ENCODE measurements at places on chromosomes 11 and 22.
A peak's percentile ranks its signal among the peaks of the same experiment; 100 is the strongest.

GRCh38 chr22:42080287-42080686 lies 787 bp downstream of the SMDT1 start:
- DNase-seq, result peak; percentile 65

- no peak for DNase-seq
These were observed 258.5 kb upstream of the PDGFD start for GRCh38 chr11:104422324-104422944.

- DNase-seq, result no peak
These were observed 44.4 kb downstream of the DCDC1 start for GRCh38 chr11:31325160-31325559.

GRCh38 chr11:114047327-114047726 lies 12.2 kb upstream of the ZBTB16 start:
- no peak for DNase-seq

GRCh38 chr11:123272565-123272964 lies 77.5 kb upstream of the CLMP start:
- DNase-seq, result no peak

DNA sequence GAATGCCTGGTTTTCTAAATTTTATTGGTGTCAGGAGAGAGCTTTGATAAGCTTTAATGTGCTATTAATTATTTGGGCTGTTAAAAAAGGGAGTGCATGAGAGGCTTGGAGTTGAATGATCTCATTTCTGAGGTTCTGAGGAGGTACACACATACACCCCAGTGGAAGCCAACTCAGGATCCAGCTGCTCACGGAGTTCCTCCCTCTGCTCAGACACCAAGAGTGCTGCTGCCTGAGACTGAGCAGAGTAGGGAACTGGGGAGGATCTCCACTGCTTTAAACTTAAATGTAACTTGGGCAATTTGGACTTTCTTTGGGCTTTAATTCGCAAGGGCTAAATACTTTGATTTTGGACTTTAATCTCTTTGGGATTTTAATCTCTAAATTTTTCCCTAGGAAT lies 414.4 kb upstream of the CADM1 start:
- DNase-seq, result peak; percentile 17

DNA sequence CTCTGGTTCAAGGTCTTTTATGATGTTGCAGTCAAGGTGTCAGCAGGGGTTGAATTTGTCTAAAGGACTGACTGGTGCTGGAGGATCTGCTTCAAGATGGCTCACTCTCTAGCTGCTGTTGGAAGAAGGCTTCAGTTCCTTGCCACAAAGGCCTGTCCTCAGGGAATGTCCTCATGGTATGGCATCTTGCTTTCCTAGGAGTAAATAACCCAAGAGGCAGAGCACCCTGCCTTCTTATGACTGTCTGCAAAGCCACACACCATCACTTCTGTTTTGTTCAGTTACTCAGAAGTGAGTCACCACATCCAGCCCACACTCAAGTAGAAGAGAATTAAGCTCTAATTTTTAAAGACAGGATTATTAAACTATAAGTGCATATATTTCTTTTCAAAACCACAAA lies 45.2 kb downstream of the PLAAT5 start:
- no peak for DNase-seq

- DNase-seq, result no peak
These were observed 46.4 kb upstream of the TBCEL start for GRCh38 chr11:120977266-120978137.

- peak; percentile 81 for DNase-seq
These were observed 428 bp downstream of the SCN3B start for GRCh38 chr11:123653827-123654565.

DNA sequence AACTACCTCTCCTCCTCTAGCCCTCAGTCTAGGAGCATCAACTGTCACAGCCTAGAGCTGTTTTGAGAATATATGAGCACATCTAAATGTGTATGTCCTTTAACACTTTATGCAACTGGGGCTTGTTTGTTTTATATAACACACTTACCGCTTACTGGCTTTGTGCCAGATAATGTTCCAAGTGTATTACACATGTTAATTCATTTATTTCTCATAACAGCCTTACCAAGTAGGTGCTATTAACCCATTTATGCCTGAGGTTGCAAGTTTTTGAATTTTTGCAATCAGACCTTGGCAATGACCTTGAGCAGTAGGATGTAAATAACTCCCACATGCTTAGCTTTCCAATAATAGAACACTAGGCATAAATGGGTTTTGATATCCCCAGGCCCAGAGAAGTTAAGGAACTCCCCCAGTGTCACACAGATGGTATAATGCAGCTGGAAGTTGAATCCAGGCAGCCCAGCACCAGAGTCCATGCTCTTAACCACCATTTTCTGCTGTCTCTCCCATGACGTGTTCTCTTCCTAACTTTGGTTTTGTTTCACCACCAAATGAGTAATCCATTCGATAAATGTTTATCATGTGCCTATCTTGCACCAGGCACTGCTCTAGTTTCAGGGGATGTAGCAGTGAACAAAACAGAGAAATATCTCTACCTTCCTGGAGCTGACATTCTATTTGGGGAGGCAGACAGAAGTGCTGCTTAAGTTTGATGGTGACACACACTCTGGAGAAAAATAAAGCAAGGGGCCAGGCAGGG lies 23.1 kb downstream of the PRDM11 start:
- DNase-seq, result peak; percentile 29

Data from NCI-H69 (cell line).